ENCODE measurements at places on chromosomes 5 and 9.

- DNase-seq: no peak
These were observed 15.4 kb downstream of the GNPDA1 start for GRCh38 chr5:141997358-141997960.

DNA sequence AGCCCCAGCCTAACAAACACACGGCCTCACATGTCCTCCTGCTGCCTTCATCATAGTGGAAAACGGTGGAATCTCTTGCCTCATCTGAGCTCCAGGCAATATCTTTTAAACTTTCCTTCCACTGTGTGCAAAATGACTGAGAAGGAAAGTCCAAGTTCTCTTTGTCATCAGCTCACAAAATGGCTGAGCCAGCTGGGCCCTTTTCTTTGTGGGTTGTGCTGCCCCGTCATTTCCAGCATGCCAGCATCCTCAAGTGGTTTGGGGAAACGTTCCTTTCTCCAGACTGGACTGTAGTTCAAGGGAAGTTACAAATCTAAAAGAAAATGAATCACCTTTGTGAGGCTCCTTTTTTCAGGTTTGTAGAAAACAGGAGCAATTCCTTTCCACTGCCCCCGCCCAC is 171.1 kb upstream of the FSTL4 start:
- DNase-seq: no peak

- no peak for DNase-seq
These were observed 681 bp downstream of the MAN2A1 start for GRCh38 chr5:109690242-109690974.

DNA sequence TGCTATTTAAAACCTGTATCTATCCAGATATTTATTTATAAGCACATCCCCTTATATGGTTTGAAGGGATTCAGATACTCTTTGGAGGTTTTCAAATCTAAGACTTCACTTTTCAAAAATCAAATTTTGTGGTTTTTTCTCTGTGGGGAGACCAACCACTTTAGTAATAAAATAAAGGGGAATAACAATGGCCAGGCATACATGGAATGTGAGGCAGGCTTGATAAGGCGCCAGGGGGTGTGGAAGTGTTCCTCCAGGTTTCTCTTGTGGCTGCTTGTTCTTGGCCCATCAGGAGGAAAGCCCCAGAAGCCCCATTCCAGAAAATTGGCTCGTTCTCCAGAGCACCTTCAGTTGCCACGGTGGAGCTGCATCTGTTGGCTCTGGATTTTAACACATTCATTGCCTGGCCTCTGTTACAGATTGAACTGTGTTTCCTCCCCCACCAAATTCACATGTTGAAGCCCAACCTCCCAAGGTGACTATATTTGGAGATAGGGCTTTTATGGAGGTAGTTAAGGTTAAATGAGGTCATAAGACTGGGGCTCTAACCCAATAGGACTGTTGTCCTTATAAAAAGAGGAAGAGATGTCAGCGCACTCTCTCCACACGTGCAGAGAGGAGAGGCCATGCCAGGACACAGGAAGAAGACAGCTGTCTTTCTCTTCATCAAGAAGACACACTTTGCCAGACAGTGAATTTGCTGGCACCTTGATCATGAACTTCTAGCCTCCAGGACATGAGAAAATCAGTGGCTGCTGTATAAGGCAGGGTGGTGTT is 195.9 kb downstream of the TMEM38B start:
- DNase-seq: no peak

DNA sequence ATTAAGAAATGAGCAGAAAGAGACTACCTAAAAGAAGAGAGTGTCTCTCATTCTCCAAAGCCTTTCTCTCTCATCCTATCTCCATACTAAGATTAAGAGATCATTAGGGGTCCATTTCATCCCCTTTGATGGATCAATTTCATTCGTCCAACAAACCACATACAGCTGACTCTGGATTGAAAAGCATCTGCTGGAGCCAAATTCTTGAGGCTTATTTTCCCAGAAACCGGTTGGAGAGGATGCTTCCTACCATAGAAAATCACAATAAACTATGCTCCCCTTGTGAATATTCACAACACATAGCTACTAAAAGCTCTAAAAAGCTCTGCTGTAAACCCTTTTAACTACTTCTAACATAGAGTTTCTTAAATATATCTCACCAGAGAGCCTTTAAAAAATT is 755.0 kb upstream of the ZNF608 start:
- no peak for DNase-seq

GRCh38 chr9:93624977-93625376 is 48.6 kb downstream of the PHF2 start:
- peak; percentile 23 for DNase-seq

DNA sequence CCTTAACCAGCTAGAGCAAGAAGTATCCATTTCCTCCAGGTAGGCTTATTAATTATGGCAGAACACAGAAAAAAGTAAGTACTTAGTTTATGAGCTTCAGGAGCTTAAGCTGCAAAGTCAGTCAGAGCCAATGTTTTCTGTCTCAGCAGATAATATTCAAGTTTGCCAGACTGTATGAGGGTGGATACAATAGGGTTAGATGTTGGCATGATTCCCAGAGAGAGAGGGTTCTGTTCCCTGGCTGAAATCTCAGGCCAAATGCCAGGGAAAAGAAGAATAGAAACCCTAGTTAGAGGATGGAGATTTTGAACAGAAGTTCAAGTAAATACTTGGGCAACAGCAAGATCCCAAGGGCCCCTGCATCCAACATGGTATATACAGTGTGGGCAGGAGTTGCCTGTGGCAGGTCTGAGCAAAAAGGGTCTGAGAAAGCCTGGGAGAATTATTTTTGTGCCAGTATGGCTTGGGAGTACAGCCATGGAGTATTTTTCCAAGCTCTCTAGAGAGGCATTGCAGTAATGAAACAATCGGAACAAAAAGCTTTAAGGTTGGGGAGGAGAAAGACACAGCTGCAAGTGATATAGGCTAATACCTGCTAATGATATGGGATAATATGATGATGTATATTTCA is 31.0 kb upstream of the ISOC1 start:
- DNase-seq: no peak

- no peak for DNase-seq
These were observed 9.0 kb downstream of the FBP1 start for GRCh38 chr9:94630281-94630680.

- no peak for DNase-seq
These were observed 619.1 kb downstream of the CCDC171 start for GRCh38 chr9:16171911-16172310.

- peak; percentile 99 for DNase-seq
These were observed 545.4 kb upstream of the TLE4 start for GRCh38 chr9:79026316-79026715.

DNA sequence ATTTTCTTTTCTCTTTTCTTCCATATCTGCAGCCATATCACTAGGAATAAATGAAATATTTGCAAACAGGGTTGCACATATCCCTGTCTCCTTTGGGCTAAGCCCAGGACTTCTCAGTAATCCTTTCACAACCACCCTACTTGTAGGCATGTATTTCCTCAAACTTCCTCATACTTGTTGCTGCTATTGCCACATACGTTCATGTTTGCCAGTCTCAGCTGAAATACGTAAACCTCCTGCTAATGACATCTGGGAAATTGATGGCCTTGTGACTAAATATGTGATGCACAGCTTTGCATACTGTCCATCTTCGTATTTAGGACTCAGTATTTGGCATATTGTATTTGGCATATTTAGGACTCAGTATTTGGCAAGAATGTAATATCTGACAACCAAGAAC is 224.6 kb downstream of the PLK2 start:
- DNase-seq: peak; percentile 76

DNA sequence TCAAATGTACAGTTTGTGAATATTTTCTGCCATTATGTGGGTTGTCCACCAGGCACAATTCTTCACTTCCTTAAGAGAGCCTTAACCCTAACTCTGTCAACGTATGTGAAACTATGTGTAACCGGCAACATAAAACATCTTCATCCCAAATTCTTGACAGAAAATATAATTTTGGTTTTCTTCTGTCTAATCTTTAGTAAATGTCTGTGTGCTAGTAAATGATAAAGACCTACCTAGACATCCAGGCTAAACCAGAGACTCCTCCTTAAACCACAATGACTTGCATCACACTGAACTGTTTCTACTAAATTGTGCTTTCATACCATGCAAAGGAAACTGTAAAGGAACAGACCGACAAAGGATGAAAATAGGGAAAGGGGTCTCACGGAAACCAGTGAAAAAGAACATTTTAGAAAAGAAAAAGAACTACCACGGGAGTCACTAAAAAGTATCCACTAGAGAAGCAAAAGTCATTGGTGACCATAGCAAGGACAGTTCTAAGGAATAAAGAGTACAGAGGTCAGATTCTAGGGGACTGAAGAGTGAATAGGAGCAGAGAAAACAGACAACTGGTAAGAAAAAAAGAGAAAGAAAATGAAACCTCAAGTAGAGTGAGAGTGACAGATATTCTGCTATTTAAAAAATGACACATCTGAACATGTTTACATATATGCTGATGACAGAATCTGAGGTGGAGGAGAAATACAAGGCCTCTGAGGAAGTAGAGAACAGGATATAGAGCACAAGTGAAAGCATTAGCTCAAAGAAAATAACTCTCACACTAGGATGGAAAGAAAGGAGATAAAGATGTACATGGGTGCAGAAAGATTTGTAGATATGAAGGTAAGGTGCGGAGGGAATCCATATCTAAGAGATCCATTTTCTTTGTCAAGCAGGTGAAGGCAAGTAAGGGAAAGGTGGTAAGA is 49.4 kb downstream of the FNIP1 start:
- no peak for DNase-seq

DNA sequence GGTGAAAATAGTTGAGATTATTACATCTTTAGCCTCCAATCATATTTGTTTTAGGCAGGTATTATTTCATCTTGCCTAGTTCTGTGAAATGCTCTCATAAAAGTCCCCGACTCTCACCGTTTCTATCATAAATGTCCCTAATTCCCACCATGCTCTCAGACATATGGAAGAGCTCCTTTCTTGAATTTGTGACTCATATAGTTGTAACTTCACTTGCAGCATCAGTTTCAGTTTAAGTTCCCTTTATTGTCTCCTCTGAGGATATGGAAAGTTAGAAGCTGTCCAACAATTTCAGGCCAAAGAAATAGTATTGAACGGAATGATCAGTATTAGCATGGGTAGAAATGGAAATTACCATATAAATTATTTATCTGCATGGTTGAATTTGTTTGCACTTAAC is 187.5 kb upstream of the NR4A3 start:
- no peak for DNase-seq

DNA sequence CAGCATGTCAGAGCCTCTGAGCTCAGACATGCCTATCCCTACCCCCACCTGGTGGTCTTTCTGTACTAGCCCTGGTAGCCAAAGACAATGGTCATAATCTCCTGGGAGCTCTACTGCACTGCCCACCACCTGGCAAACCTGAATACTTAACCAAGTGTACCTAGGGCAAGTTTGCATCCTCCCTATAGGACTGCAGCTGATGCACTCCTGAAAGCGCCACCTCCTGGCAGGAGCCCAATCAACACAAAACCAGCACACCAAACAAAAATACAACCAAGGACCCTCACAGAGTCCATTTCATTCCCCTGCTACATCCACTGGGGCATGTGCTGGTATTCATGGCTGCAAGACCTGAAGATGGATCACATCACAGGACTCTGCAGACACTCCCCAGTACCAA is 14.8 kb upstream of the FAM174A start:
- DNase-seq: no peak

- DNase-seq: peak; percentile 24
These were observed 2.0 kb upstream of the RXFP3 start for GRCh38 chr5:33934176-33934575.

DNA sequence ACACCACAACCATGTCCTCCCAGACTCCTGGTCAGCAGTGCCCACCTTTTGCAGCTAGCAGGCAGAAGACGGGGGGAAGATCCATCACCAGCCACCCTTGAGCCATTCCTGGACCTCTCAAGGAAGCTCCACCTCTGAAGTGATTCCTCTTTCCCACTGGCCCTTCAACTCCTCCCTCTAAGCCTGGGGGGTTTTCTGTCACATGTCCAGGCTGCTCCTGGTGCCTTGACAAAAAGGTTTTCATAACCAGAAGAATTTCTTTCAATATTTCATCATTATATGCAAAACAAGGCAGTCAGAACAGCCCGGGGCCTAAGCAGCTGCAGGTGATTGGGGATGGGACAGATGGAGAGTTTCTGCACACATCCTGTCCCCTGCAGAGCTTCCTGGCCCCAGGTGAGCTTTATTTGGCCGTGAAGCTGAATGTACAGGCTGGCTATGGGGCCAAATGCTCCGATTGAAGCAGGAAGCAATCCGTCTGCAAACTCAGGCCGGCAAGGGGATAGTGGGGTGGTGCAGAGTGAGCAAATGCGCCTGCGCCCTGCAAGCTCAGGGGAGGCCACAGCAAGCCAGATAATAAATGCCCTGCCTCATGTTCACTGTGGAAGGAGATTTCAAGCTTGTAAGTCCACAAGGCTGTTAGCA is 173.5 kb downstream of the C5orf15 start:
- no peak for DNase-seq

DNA sequence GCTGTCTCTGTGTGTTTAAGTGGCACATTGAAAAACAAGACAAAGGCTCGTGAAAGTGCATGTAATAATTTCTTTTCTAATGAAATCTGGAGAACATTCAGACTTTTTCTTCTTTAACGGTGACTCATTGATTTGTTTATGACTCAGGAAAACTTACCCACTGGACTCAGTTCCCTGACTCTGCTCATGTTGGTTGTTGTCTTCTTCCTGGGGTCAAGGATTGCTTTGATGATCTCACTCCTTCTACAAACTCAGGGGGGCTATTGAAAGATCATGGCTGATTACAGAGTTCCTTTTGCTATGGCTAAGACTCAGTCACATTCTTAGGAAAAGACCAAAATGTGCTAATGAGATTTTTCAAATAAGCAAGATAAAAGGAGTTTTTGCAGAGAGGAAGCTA is 141.1 kb upstream of the DAP start:
- no peak for DNase-seq

DNA sequence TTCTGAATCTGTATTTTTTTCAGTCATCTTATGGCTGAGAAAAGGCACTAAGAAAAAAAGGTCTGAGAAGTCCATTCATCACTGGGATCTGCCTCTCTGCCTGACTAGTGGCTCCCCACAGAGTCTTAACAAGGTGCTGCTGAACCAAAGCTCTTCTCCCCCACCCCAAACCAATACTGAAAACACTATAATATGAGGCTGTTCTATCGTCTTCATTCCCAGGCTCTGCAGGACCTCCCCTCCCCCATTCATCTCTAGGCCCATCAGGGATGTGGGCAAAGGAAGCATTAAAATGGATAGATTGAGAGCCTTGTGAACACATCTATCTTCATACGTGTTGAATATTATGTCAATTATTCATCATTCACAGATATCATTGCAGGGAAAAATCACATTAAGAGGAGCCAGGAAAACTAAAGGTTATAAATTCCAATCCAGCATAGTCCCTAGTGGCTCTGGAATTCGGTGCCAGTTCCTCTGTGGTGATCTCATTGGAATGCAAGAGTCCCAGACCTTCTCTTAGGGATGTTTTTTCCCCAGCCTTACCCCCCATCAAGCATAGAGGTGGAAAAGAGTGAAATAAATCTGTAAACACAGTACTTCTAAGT is 44.3 kb upstream of the GPR151 start:
- no peak for DNase-seq

- DNase-seq: no peak
These were observed 98.2 kb downstream of the RORB start for GRCh38 chr9:74595286-74595685.

DNA sequence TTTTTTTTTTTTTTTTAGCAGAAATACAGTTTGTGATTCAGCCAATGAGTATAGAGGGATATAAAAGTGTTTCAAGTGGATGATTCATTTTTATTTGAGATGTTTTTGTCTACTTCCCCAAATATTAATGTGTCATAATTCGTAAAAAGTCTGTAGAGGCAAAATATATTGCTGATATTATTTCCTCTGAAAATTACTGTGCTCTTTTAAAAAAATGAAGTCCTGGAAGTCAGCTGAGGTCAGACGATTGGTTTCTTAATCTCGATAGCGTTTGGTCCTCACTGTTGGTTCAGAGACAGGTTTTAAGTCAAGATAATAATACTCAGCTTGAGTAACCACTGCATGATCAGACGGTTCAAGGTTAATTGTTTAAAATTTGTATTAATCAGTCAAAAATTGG is 19.5 kb downstream of the IL9 start:
- no peak for DNase-seq
